ENCODE measurements at places on chromosomes 3 and 15. TPM values are rescaled to one million over a fixed set of nuclear protein-coding genes. Genes with fewer than 3 reads are reported as not detected.

- no peak within 1 kb of the TSS for H3K4me3 ChIP-seq
- H3K36me3 ChIP-seq = no peaks in the 10 kb centered on the region
- DNase-seq = no peak
These were observed at the start of gene SUSD5 for GRCh38 chr3:33218446-33219174. TSS of gene SUSD5 (minus strand) at chr3:33218810. CDS start at chr3:33218797, 13 bp downstream.

DNA sequence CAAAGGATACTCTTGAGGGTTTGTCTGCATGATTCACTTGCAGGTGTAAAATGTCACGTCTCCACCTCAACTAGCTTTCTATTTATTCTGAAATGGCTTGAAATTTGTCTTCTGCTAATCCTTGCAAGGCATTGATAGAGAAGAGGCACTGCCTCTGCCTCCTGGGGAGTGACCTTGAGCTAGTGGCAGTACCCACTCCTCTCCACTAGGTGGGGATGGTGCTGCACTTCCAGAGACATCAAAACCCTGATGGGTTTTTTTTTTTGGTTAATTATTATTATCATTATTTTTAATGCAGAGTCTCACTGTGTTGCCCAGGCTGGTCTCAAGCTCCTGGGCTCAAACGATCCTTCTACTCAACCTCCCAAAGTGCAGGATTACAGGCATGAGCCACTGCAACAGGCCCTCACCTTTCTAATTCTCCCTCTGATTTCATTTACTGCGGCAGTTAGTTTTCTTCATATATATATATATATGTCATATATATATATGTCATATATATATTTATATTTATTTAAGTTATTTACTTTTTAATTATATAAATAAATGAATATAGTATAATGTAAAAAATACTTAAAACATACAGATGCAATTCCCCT lies 117.6 kb upstream of the EIF1B start:
- no peaks in the 10 kb centered on the region for H3K36me3 ChIP-seq
- peaks cover 1% of the 10 kb centered on the region for H3K27me3 ChIP-seq
- no peaks in the 10 kb centered on the region for H3K4me1 ChIP-seq
- H3K4me3 ChIP-seq = no peak overlapping the region

DNA sequence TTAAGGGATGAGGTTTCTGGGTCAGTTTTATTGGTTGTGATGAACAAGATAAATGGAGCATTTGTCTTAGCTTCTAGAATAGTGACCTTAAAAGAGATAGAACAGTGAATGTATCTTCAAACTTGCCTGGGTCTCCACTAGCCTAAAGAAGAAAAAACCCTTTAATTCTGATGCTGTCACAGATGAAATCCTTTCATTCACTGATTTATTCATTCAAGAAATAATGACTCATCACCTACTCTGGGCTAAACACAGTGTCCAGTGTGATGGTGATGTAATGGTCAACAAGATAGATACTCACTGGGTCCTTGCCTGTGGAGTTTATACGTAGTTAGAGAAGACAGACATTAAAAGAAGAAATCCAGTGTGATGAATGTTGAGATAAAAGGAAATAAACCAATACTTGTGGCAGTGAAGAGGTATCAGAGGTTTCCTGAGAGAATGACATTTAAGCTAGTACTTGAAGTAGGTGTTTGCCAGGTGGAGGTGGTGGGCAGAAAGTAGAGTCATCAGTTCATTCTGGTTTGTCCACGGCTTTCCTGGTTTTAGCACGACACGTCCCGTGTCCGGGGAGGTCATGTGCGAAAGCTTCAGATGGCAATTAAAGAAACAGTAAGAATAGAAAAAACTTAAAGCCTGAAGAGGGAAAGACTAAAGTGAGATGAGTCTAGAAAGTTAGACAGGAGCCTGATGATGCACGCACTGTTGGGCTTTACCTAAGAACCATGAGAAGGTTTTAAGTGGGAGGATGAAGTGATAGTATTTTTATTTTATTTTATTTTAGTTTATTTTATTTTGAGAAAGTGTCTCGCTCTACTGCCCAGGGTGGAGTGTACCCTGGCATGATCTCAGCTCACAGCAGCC lies 18.5 kb downstream of the PAK2 start:
- no peaks in the 10 kb centered on the region for H3K27me3 ChIP-seq
- H3K27ac ChIP-seq = peak overlapping the region; percentile 58
- no peak overlapping the region for H3K4me3 ChIP-seq
- no peak for DNase-seq
- H3K4me1 ChIP-seq = peaks cover 20% of the 10 kb centered on the region

DNA sequence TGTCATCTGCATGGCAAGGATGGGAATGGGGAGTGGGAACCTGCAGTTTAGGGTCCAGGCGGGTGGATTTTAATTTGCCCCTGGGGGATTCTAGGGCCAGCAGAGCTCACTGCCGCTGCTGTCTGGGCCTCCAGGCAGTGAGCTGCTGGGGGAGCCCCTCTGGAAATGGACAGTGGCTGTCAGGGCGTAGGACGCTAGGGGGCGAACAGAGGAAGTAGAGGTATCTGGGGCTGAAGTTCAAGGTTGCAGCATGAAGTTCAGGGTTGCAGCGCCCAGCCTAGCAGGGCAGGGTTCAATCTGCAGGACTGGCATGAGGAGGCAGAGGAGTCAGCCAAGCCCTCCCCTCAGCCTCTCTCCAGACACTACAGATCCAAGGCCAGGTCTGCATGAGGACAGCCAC lies 49.5 kb downstream of the APBA2 start:
- H3K4me1 ChIP-seq = peaks cover 70% of the 10 kb centered on the region
- H3K27me3 ChIP-seq = no peaks in the 10 kb centered on the region
- H3K4me3 ChIP-seq = no peak overlapping the region
- DNase-seq = peak; percentile 82

DNA sequence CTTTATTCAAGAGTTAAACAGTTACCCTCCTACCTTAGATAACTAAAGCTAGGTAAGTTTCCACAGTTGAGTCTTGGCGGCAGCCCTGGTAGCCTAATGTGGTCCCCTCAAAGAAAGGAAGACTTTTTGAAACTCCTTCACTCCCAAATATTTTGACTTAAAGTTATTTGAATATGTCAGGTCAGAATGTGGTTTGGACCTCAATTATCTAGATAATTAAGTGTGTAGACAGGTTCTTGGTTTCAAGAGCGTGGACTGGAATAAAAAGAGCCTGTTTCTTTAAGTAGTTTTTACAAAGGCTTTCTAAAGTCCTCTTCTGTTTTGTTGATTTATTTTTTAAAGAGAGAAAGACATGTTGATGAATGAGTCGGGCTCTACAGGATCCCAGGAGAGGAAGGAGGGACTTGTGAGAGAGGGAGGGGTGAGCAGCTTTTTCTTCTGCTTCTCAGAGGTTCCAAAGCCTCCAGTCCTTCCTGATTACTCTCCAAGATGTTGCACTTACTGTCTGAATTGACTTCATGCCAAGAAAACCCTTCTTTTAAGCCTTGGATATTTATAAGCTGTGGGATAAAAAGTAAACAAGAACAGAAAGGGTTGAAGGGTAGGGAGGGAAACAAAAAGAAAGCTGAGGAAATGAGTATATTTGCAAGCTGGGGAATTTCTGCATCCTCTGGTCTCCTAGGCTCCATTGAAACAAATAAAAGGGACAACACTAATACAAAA lies 457.4 kb downstream of the IGSF11 start:
- no peak for DNase-seq
- H3K4me1 ChIP-seq = no peaks in the 10 kb centered on the region
- no peaks in the 10 kb centered on the region for H3K27me3 ChIP-seq
- H3K27ac ChIP-seq = no peak overlapping the region
- no peak overlapping the region for H3K4me3 ChIP-seq

GRCh38 chr15:80419546-80419945 lies 15.4 kb downstream of the ARNT2 start:
- H3K27ac ChIP-seq = no peak overlapping the region
- no peak overlapping the region for H3K4me3 ChIP-seq
- no peaks in the 10 kb centered on the region for H3K36me3 ChIP-seq
- no peak for DNase-seq
- H3K4me1 ChIP-seq = no peaks in the 10 kb centered on the region

GRCh38 chr15:52481915-52482314 lies 46.8 kb downstream of the MYO5A start:
- H3K27ac ChIP-seq = peak overlapping the region; percentile 83
- H3K36me3 ChIP-seq = peaks cover 25% of the 10 kb centered on the region
- H3K27me3 ChIP-seq = no peaks in the 10 kb centered on the region
- DNase-seq = peak; percentile 82
- H3K4me3 ChIP-seq = peak overlapping the region; percentile 54

DNA sequence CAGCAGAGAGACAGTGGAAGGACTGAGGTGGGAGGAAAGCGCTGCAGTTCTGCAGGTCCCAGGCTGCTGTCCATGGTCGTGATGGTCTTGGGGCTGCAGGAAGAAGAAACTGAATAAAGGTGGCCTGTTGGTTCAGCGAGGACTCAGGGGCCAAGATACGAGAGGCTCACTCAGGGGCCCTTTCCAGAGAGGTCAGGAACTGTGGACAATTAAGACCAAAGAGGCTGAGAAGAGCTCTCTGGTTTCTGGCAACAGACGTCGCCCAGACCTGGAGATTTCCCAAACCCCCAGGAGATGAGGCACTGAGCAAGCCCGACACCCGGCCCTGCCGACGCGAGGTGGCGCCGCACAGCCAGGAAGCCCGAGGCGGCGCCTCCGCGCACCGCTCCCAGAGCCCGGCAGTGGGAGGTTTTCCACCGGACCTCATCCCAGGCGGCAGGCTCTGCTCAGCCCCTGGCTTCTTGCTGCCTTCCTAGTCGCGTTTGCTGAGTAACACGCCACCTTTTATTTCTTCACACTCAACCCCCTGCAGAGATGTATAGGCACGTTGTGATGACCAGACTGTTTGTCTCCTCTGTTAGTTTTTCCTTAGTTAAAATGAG lies 56.4 kb upstream of the ARRDC4 start:
- peak; percentile 27 for DNase-seq
- no peaks in the 10 kb centered on the region for H3K36me3 ChIP-seq
- no peaks in the 10 kb centered on the region for H3K4me1 ChIP-seq
- peaks cover 15% of the 10 kb centered on the region for H3K27me3 ChIP-seq

GRCh38 chr3:16055606-16056211 lies 118.8 kb upstream of the GALNT15 start:
- H3K27ac ChIP-seq = no peak overlapping the region
- no peaks in the 10 kb centered on the region for H3K4me1 ChIP-seq
- no peak overlapping the region for H3K4me3 ChIP-seq

- DNase-seq = no peak
- peaks cover 24% of the 10 kb centered on the region for H3K27me3 ChIP-seq
- no peaks in the 10 kb centered on the region for H3K4me1 ChIP-seq
- H3K36me3 ChIP-seq = no peaks in the 10 kb centered on the region
- H3K27ac ChIP-seq = no peak overlapping the region
These were observed 139.3 kb upstream of the PRR20G start for GRCh38 chr3:127427156-127427555.

CPA3 gene
- total RNA-seq = not detected

PTPRG gene
- total RNA-seq = not detected

IQCF5 gene
- not detected for total RNA-seq

GABRR3 gene
- total RNA-seq = not detected

Measured in activated CD8-positive, alpha-beta T cell treated with anti-CD3 and anti-CD28 coated beads, Interleukin-2, amount 10 ng/mL, durations not matched to agents 7 days and 5 days (primary cell).